ENCODE measurements at places on chromosomes 6 and 20. TPM values are rescaled to one million over a fixed set of nuclear protein-coding genes. Genes with fewer than 3 reads are reported as not detected.
A peak's percentile ranks its signal among the peaks of the same experiment; 100 is the strongest.

DNA sequence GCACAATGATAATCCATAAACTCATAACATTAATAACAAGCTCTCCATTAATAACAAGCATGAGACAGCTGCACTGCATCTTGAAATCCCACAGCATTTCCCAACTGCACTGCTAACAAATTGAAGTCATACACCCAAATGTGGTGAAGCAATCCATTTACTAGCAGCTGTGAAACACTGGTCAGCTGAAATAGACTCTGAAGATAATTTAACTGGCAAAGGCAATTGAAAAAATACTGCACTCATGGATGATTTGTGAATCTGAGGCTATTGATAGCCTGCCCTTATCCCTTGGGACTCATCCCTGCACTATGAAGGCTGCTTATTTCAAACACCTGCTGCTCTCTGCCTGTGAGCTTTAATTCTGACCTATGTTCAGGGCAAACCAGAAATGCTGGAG lies 49.1 kb upstream of the PLCB1 start:
- no peak for DNase-seq

- no peak for DNase-seq
Observed at GRCh38 chr6:136992113-136992512, 52.7 kb downstream of the IL20RA start.

The TMEM74B gene
- 2.6 TPM for total RNA-seq

GRCh38 chr6:66291905-66292304 lies 584.9 kb upstream of the EYS start:
- DNase-seq: no peak

DNA sequence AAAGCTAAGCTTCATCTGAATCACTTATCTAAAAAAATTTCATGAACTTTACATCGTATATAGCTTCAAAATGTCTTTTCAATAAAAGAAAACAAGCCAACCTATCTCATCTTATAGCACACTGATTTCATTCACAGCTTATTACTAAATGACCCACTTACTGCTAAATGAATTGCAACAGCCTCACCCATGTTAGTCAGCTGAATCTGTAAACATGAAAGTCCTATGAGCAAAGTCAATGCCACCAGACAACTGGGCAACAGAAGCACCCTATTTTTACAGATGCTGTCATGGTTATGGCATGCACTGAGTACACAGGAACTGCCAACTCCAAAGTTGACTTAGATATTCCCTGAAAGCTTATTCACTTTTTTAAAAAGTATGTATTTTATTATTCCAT lies 41.2 kb upstream of the DST start:
- DNase-seq: peak; percentile 60

- DNase-seq: no peak
Observed at GRCh38 chr6:131146865-131147264, 11.6 kb downstream of the AKAP7 start.

DNA sequence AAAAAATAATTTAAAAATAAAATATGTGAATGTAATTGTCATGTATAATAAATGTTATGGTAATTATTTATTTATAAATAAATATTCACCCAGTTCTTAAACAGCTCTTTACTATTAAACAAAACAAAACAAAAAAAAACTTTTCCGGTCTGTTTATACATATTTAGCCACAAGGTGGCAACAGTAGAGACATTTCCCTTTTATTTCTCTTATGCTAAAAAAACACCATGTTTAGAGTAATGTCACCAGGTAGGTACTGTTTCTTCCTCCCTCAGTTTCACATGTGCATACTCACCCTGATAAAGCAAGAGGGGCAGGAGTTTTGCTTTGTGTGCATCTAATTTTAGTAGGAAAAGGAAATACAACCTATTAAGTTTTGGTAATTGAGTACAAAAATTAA lies 610.4 kb upstream of the IMPG1 start:
- DNase-seq: no peak

The EYS gene
- total RNA-seq: 0.61 TPM

- no peak for DNase-seq
Observed at GRCh38 chr6:24408719-24409410, 6.1 kb downstream of the MRS2 start.

GRCh38 chr6:116945809-116946208 lies 68.8 kb downstream of the RFX6 start:
- peak; percentile 16 for DNase-seq

- DNase-seq: no peak
Observed at GRCh38 chr20:17766226-17766625, 66.5 kb downstream of the BANF2 start.

- DNase-seq: peak; percentile 94
Observed at GRCh38 chr6:31736021-31736767, at the start of gene CLIC1. TSS of gene CLIC1 (minus strand) at chr6:31736530. CDS start at chr6:31736300, 230 bp downstream.

GRCh38 chr20:49186535-49187329 lies 1.4 kb downstream of the STAU1 start:
- DNase-seq: peak; percentile 58

GRCh38 chr6:75204959-75205775 lies 686 bp downstream of the COL12A1 start:
- no peak for DNase-seq

The PDE7B gene
- total RNA-seq: 4.0 TPM

- no peak for DNase-seq
Observed at GRCh38 chr20:34815636-34816035, 9.8 kb downstream of the NCOA6 start.

The RNF39 gene
- total RNA-seq: 2.5 TPM

The ANKRD66 gene
- total RNA-seq: not detected

The PACRG gene
- 1.3 TPM for total RNA-seq

The FOXS1 gene
- 0.60 TPM for total RNA-seq

GRCh38 chr6:14059791-14060436 lies 57.7 kb upstream of the CD83 start:
- DNase-seq: no peak

The CCDC170 gene
- total RNA-seq: 0.87 TPM

DNA sequence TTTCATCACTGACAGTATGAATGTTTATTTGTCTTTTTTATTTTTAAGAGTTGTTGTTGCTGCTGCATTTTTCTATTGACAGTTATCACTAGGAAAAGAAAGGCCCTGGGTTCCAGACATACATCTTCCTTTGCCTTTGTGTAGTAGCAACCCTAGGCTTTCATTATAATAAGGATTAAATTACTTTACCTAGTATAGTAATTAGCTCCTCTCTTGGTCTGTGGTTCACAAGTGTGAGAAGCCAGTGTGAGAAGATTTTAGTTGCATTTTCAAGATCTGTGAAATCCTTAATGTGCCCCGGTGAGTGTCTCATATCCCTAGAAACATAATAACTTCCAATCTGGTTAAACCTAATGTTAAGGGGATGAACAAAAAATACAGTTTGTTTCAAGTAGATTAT lies 799.3 kb upstream of the MAP3K7 start:
- no peak for DNase-seq

The GSTA2 gene
- 0.29 TPM for total RNA-seq

- no peak for DNase-seq
Observed at GRCh38 chr6:106133040-106133439, 46.9 kb downstream of the PRDM1 start.

- DNase-seq: no peak
Observed at GRCh38 chr6:25963426-25964123, 973 bp downstream of the TRIM38 start.

DNA sequence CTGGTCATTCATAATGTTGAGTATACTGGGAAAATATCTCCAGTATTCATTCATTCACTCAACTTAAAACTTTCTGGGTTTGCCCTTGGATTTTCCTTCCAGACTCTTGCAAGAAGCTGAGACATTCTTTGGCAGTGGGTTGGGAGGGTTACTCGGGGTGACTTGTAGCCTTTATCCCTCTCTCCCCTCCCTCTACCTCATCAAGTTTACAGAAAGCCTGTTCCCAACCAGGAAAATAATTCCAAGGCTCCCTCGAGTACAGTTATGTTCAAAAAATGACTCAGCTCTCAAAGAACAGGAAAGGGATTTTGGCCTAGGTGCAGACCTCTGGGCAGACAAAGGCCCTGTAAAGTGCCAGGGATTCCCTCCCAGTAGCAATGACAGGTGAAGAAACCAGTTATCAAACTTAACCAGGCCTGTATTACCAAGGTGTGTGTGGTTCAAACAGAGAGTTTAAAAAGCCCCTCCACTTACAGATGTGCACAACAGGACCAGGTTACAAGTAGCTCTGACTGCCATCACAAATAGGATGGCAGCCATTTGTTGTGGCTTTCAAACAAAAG lies 22.2 kb downstream of the FKBP1A start:
- no peak for DNase-seq

DNA sequence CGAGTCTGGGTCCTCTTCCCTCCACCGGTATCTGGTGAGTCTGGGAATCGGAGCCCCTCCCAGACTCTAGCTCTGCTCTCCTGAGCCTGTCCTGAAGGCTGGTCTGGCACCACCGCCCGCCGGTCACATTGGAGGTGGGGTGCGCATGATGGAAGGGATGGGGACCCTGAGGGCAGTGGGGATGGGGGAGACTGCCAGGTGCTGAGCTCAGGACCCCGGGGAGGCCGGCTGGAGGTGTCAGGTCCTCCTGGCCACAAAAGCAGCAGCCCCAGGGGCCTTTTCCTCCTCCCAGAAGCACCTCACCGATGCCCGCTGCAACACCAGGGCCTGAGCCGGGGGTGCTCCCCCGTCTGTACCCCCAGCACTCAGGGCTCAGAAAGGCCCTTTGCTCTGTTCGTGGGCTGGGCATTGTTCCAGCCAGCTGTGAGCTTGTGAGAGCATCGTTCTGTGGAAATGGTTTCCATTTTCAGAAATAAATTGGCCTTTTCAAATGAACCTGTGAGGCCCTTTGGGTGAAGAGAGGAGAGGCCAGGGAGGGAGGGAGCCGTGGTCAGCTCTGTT lies 2.5 kb upstream of the NPBWR2 start:
- no peak for DNase-seq

- DNase-seq: no peak
Observed at GRCh38 chr6:147150293-147150692, 53.9 kb upstream of the STXBP5 start.

GRCh38 chr20:48490961-48491831 lies 336.6 kb downstream of the PREX1 start:
- DNase-seq: no peak

GRCh38 chr6:90860822-90861601 lies 274.1 kb upstream of the MAP3K7 start:
- DNase-seq: no peak

DNA sequence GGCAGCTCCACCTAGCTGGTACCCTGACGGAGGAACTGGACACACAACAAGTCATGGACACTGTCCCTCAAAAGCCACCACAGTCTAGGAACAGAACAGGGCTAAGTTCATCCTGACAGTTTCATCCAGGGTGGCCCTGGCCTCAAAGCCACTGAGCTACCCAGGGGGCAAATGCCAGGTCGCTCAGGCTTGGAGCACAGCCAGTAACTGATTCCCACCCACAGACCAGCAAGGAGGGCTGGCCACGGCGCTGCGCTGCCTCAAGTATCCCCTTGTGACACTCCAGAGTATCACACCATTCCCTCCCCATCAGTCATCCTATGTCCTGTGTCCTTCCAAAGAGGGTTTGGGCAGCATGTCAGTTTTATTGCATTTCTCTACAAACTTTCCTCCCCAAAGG lies 72.2 kb downstream of the GINS1 start:
- no peak for DNase-seq
